ENCODE measurements at places on chromosomes 1 and 21. TPM values are rescaled to one million over a fixed set of nuclear protein-coding genes. Genes with fewer than 3 reads are reported as not detected.

Gene FCRL5
- polyA plus RNA-seq: not detected

Gene LMO4
- polyA plus RNA-seq: 6.8 TPM

Gene KCNJ9
- 0.03 TPM for polyA plus RNA-seq

Gene AQP10
- not detected for polyA plus RNA-seq

Gene MYBPHL
- not detected for polyA plus RNA-seq

Gene FCRL4
- not detected for polyA plus RNA-seq

Gene PCAT6
- polyA plus RNA-seq: 1.2 TPM

Gene JAM2
- 0.05 TPM for polyA plus RNA-seq

Gene HSPG2
- not detected for polyA plus RNA-seq

Gene DIRAS3
- polyA plus RNA-seq: not detected

Gene IGSF3
- polyA plus RNA-seq: not detected

Gene UBL4B
- not detected for polyA plus RNA-seq

Gene CELF3
- polyA plus RNA-seq: not detected

Gene PKP1
- not detected for polyA plus RNA-seq

Gene CHODL
- 0.30 TPM for polyA plus RNA-seq

Gene EPHA8
- polyA plus RNA-seq: not detected

Gene FAM3B
- polyA plus RNA-seq: not detected

Gene ADAM30
- not detected for polyA plus RNA-seq

Gene ADCY10
- polyA plus RNA-seq: not detected

Gene CFHR1
- polyA plus RNA-seq: not detected

Gene PKLR
- polyA plus RNA-seq: not detected

Gene CLDN14
- not detected for polyA plus RNA-seq

Gene RAB7B
- not detected for polyA plus RNA-seq

Gene ZCCHC17
- polyA plus RNA-seq: 39.5 TPM

Gene OR2T11
- not detected for polyA plus RNA-seq

Gene PRAMEF14
- not detected for polyA plus RNA-seq

Gene CYP2J2
- polyA plus RNA-seq: 3.6 TPM

Gene SSBP3
- polyA plus RNA-seq: 16.1 TPM

Gene GSTM1
- 62.0 TPM for polyA plus RNA-seq

Gene NCF2
- 3.4 TPM for polyA plus RNA-seq
